ENCODE measurements at places on chromosomes 3 and 15.

- DNase-seq: no peak
Observed at GRCh38 chr15:40347559-40348473, 3.0 kb upstream of the PHGR1 start.

- no peak for DNase-seq
Observed at GRCh38 chr15:96296264-96296663, 34.2 kb upstream of the NR2F2 start.

DNA sequence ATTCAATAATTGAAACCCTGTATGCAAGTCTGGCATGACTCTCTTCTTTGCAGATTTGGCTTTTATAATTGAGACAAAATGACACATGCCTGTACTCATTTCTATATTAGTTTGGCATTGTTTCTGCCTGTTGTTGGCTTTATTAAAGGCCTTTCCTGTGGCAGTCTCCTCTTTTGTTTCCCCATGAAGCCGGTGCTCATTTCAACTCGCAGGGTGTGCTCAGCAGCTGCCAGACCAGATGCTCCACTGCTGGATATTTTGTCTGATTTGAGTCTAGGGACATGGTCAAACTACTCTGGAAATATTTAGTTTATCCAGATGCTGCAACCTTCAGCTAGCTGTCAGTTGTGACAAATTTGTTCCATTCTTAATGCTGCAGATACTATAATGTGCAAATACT lies 445.3 kb downstream of the NAALADL2 start:
- no peak for DNase-seq

DNA sequence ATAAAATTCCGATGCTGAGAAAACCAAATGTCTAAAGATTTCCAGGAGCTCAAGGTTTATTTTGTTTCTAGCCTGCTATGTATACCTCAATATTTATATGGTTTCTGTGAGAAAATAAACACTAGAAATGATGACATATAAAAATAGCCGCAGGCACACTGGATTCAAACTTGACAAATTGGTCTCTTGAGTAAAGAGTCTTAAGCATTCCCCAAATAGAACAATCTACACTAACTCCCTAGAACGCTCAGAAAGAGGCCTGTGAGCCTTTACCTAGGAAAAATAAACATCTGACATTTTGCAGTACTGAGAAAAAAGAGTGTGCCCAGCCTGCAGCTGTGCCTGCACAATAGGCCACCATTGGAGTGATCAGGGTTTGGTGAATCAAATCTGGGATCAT lies 75.2 kb downstream of the NEK10 start:
- DNase-seq: no peak

GRCh38 chr3:50136714-50137405 lies 18.3 kb upstream of the SEMA3F start:
- DNase-seq: no peak

DNA sequence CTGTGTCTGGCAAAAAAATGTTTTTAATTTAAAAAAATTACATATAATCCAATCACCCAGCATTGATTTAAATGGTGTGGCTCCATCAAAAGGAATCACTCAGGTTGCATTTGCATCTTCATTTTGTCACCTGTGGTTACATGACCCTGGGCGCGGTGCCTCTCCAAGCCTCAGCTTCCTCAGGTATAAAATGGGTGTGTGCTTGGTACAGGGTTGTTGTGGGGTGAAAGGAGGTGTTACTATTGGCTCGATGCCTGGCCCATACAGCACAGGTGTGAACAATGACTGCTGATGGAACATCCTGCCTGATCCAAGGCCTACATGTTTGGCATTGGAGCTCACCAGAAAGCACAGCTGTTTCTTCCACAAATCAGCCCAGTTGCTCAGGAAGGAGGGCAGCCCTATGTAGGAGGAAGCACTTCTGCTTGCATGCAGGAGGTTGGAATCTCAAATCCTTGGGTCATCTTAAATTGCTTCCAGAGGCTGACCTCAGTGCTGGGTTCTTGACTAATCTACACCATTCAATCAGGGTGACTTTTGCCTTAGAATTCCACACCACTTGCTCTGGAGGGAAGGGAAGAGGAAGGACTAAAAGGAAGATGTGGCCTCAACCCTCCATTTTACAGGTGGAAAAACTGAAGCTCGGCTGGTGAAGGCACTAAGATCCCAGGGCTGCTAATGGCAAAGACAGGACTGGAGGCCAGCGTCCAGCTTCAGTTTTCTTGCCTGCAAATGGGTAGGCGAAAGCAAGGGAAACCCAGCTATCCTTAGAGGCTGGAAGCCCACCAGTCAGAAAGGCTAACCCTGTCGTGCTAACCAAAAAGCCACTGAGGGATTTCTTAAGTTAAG lies 31.7 kb downstream of the BHLHE40 start:
- no peak for DNase-seq

- DNase-seq: no peak
Observed at GRCh38 chr15:65553691-65554090, 23.4 kb downstream of the HACD3 start.

DNA sequence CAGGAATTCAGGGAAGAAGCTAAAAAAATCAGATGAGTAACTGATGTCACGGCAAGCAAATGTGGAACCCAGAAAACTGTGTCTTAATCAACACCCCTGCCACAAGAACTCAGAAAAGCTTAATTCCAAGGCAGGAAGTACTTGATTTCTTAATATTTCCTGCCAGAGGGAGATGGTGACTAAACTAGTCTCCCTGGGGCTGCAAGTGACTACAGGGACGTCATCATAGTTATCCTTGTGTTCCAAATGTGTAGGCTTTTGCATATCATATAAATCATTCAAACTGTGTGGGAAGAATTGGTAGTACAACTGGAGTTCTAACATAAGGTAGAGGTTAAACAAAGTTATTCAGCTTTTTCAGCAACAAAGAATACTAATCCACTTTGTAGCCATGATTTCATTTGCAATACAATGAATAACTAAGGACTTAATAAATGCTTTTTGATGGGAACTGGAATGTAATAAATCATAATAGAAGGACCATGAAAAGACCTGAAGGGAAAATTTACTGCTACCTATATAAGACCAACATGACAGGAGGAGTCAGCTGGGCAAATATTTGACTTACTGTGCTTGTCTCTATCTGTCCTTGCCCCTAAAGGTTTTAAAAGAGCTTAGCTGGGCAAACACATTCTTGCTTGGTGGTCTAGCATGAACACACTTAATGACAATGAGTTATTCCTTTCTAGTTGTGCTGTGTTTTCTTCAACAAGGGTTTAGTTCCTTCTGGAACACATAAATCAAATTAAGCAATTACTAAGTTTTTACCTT lies 76.0 kb upstream of the NECTIN3 start:
- no peak for DNase-seq

GRCh38 chr3:145719114-145719513 lies 441.9 kb downstream of the PLOD2 start:
- no peak for DNase-seq

DNA sequence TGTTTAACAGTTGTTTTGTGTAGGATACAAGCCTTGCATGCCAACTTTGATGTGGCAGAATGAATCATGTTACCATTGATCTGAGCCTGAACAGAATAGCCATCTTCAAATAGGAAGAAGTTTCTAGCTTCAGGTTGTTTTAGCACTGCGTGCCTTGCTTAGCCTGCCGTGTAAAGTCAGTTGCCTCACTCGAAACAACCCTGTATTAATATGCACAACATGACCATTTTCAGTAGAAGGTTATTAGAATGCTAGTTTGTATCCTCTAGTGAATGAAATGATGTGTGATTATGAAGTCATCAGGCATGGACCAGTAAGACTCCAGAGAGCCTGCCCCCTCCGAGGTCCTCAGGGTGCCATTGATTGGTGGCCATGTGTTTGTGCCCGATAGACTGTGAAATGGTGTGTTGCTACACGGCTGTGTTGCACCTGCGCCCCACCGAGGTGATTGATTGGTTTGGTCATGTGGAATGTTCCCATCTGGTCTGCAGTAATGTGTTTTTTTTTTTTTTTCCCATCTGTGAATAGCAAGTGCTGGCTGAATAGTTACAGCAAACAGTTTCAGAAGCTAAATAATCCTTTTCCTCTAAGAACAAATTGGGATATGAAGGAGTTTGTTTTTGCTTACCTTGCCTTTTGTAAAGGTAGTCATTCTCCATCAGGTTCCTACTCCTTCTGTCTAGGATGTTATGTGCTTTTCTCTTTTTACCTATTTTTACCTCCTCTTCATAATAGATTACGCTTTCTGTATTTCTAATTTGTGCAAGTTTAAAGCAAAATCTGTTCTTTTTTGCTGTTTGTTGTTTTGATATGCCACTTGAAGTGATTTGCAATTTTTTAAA lies 214.9 kb downstream of the TCF12 start:
- DNase-seq: peak; percentile 10

DNA sequence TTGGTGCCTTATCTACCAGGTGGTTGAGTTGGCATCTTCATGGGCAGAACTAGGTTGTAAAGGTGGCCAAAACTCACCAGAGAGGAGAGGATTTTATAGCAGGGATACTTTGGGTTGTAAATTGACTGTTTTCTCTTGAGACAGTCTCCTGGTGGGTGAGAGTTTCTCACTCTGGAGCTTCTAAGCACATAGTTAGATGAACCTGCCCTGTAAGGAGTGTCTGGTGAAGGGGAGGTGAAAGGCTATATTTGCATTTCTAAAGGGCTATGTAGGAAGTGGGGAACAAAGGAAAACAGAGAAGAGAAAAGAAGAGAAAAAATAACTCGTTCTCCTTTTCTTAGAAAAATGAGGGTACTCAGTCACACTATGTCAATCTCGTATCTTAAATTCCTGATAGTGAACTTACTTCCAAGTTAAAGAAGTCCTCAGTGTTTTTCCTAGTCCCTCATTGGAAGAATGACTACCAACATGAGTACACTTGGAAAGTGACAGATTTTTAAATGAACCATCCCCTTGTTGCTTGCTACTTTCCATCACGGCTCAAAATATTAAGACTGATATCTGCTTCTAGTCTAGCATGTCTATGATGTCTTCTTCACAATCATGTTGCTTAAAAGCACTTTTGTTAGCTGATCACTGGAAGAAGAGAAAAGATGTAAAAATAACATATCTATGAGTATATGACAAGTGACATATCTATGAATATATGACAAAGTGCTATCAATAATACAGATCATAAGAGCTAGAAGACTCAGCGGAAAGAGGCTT lies 113.8 kb upstream of the P2RY1 start:
- DNase-seq: no peak

DNA sequence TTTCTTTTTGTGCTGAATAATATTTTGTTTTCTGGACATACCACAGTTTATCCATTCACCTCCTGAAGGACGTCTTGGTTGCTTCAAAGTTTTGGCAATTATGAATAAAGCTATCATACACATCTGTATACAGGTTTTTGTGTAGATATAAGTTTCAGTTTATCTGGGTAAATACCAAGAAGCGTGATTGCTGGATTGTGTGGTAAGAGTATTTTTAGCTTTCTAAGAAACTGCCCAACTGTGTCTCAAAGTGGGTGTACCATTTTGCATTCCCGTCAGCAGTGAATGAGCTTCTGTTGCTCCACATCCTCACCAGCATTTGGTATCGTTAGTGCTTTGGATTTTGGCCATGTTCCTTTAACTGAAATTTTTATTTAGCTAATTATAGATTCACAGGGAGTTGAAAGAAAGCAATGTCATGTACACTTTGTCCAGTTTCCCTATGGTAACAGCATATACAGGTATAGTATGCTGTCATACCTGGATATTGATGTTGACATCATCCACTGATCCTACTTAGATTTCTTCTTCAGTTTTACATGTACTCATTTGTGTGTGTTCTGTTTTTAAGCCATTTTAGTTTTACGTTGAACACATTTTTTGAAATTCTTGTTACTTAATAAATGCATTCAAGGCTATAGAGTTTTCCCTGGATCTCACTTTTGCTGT lies 11.9 kb downstream of the ARID3B start:
- DNase-seq: no peak

DNA sequence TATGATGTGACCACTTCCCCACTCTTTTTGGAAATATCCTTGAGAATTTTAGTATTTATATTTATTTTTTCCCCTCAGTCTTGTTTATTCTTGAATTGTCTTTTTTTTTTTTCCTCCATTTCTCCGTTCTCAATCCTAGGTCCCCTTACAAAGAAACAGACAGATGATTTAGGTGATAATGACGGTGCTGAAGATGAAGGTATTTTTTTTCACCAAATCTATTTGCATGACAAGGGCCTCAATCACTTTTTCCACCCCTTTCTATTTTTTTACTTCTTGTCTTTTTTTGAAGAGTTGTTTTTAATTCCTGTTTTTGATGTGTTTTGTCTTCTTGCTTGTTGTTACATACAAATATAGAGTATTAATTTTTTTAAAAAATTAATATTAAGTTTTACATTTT lies 402.6 kb downstream of the NLGN1 start:
- no peak for DNase-seq

DNA sequence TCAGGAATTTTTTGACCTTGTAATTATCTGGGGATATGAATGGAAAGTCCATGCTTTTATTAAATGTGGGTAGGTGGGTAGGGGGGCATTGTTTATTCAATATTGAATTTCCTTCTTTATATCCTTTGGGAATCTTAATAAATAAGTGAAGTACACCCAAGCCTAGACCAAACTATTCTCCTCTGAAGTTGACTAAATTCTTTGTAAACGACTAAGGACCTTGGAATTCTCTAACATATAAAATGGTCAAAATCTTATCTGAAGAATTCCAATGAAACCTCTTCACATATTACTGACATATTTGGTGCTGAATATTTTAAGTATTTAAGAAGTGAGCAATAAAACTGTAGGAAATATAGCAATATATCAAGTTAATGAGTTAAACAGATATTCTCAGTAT lies 1432.1 kb upstream of the GBE1 start:
- no peak for DNase-seq

- DNase-seq: no peak
Observed at GRCh38 chr3:143362115-143362991, 242.8 kb downstream of the CHST2 start.

DNA sequence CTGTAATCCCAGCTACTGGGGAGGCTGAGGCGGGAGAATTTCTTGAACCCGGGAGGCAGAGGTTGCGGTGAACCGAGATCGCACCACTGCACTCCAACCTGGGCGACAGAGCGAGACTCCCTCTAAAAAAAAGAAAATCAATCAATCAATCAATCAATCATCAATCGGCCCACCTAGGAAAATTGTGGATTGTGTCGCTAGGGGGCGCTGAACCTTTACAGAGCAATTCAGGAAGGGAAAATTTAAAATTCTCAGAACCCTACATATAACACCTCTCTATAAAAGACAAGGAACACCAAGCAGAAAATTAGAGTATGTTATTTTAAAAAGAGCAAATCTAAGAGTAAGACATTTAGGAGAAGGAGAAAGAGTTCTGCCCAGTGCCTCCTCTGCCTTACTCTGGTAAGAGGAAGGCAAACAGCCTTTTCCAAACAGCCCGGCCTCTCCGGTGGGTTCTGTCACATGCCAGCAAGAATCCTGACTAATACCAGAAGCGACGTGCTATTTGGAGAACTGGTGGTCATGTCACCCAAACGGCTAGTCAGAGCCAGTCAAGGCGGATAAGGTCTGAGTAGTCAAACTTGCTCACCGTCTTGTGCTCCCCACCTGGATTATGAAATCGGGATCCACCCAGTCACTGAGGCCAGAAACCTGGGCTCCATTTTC lies 22.3 kb upstream of the SMCO1 start:
- peak; percentile 62 for DNase-seq

DNA sequence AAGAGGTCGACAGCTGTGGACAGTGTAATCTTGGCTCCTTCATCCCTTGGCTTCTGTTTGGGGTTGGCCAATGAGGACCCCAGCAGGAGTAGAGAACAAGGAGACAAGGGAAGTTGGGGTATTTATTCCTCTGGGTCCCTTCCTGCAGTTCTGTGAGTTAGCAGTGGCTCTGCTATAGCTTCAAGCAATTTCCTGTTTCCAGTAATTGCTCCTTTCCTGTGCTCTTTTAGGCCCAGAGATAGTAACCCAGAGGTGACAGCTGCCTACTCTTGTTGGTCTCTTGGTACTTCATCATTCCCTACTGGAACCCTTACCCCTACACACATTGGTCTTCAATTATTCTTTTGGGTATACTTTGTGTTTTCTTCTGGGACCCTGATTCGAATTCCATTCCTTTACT lies 92.9 kb downstream of the NR1D2 start:
- DNase-seq: no peak

Measured in CD4-positive, alpha-beta T cell (primary cell).